ENCODE measurements at places on chromosomes 7 and 10.

- DNase-seq: no peak
These were observed 13.9 kb downstream of the PCLO start for GRCh38 chr7:83148776-83149175.

GRCh38 chr7:2624293-2624886, 7.4 kb upstream of the TTYH3 start:
- no peak for DNase-seq

DNA sequence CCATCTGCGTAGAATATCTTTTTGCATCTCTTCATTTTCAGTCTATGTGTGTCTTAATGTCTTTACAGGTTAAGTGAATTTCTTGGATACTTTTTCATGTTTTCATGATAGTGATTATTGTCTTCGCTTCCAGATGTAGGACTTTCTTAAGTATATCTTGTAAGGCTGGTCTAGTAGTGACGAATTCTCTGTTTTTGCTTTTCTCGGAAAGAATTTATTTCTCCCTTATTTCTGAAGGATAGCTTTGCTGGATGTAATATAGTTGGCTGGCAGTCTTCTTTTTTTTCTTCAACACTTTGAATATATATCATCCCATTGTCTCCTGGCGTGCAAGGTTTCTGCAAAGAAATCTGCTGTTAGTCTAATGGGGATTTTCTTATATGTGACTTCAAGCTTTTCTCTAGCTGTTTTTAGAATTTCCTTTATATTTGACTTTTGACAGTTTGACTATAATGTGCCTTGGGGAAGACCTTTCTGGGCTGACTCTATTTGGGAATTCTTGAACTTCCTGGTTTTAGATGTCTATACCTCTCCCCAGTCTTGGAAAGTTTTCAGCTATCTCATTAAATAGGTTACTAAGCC, 14.3 kb downstream of the GTPBP4 start:
- DNase-seq: no peak

- no peak for DNase-seq
These were observed 122.0 kb downstream of the PRLHR start for GRCh38 chr10:118473305-118473960.

DNA sequence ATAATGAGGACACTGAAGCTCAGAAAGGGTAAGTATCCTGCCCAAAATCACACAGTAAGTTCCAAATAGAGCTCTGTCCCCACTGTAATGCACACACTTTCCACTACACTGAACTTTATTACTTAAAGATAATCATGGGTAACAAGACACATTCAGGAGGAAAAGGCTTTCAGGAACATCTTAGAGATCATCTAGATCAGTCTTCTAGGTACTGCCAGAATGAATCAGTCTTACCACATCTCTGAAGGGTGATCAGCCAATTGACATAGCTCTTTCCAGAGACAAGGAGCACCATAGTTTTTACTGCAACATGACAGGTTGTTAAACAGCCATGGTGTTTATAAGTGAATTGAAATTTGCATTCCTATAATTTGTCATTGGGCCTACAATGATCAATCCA, 5.4 kb upstream of the HERPUD2 start:
- DNase-seq: no peak

- DNase-seq: no peak
These were observed 197.4 kb downstream of the ELMO1 start for GRCh38 chr7:37251222-37251621.

DNA sequence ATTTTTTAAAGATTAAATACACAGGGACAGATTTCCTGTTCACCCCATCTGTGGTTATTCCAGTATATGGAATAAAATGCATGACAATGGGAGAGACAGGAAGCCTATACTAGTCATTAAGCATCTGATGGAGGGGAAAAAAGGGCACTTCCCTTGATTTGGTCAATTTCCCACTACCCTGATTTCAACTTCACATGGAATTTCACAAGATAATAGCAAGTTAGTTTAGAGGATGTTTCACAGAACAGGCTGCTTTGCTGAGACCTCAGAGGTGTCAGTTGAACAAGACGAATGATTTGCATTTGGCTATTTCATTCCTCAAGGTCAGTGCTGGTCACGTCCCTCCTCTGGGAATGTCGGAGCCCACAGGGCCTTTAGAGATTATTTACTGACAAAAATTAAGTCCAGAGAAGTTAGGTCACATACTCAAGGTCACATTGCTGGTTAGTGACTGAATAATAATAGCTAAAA, 4.7 kb upstream of the ITPRIP start:
- no peak for DNase-seq

DNA sequence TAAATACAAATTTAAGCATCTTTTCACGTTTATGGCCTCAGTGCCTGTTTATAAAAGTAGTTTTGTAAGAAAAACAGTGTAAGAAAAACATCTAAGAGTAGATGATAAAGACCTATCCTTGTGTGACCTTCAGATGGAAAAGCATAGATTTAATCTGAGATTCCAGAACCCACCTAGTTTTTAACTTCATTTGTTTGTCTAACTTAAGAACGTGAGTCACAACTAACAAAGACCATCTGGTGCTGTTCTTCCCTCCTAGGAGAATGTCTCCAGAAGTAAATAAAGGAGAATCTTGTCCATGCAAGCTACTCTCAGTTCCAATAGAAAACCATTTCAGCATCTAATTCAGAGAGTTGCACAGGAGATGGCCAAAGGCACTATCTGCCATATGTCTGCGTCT, 265.4 kb upstream of the C7orf33 start:
- DNase-seq: no peak

DNA sequence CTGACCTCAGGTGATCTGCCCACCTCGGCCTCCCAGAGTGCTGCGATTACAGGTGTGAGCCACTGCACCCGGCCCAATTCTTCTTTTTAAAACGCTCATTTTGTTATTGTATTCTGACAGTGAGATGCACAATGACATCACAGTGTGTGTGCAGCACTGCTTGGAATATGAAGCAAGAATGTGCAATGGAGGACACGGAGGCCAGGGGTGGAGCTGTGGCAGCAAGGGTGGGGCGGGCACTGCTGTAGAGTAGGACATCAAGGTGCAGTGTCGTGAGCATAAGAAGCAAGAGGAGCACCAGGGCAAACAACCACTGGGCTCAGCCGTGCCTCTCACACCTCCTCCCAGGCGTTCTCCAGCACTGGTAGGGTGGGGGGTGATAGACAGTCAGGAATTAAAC, 26.8 kb upstream of the GRID1 start:
- DNase-seq: no peak

GRCh38 chr7:135770139-135770710, 21.6 kb upstream of the FAM180A start:
- DNase-seq: no peak

- DNase-seq: no peak
These were observed 11.8 kb upstream of the DDIT4 start for GRCh38 chr10:72261784-72262404.

GRCh38 chr7:131046246-131046645, 281.4 kb upstream of the MKLN1 start:
- DNase-seq: no peak

- no peak for DNase-seq
These were observed 45.5 kb downstream of the CASTOR2 start for GRCh38 chr7:75010036-75010435.

- no peak for DNase-seq
These were observed 37.9 kb upstream of the DNAJB12 start for GRCh38 chr10:72392571-72392970.

DNA sequence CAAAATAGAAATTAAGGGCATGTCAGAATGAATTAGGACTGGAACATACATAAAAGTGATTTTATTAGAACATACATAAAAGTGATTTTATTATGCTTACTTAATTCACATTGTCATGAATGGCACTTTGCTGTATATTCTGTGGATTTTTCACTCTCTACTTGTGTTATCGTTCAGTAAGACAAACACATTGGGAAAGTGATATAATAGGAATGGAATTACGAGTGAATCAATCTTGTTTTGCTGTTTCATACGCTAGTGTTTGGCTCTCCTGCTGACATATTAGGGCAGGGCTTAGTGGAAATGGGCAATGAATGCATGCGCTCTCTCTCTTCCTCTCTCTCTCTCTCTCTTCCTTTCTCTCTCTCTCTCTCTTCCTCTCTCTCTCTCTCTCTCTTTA, 561.1 kb downstream of the ACTR3B start:
- DNase-seq: no peak

GRCh38 chr10:526651-527312, 162.7 kb downstream of the DIP2C start:
- DNase-seq: no peak

DNA sequence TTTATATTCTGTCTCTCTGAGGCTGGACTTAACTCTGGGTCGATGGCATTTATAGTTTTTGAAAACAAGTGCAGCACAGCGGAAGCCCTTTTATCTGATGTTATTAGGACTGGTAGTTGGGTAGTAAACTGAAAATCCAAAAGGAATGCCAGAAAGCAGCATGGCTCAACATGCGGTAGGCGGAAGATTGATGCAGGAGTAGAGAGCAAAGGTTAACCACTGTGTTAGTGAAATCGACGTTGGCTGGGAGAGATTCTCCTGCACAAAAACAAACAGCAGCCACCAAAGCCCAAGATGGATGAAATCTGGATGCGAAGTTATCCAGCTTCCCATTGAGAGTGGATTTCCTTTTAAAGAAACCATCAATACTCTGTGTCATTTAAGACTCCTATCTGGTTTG, 54.5 kb upstream of the EMX2 start:
- DNase-seq: no peak

GRCh38 chr7:72493850-72494661, 81.9 kb upstream of the CALN1 start:
- DNase-seq: peak; percentile 14

GRCh38 chr7:72805526-72806494, 22.2 kb downstream of the TYW1B start:
- no peak for DNase-seq

DNA sequence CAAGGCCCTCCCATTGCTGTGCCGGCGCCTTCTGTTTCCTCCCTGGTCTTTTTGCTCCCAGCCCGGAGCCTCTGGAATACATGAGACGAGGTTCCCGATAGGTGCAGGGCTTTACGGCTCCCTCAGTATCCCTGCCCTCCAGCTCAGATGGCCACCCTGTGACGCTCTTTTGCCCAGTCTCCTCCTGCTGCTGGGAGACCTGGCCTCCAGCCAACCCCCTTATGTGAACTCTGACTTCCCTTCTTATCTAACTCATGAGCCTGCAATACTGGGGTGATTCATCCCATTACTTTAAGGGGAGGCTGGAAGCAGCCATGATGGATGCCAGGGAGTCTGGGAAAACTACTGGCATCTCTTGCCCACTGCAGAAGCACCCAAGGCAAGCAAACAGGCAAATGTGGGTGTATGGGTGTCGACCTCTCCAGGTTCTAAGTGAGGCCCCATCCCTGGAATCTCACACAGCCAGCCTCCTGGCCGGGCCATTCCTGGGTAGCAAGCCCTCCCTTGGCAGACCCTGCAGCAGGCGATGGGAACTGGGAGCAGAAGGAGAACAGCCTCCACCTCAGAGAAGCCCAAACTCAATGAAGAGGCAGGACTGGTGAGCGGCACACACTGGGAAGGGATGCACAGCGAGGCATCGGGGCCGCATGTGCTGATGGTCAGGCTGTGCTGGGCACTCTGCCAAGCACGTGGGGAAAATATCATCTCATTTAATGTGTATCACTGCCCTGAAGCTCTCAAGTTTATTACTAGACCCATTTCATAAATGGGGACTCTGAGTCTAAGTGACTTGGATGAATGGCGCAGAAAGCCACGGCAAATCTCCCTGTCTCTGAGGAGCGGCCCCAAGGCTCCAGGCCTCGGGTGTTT, 97.5 kb downstream of the FAM53B start:
- DNase-seq: no peak

GRCh38 chr10:123429706-123430221, 236.4 kb upstream of the GPR26 start:
- no peak for DNase-seq

DNA sequence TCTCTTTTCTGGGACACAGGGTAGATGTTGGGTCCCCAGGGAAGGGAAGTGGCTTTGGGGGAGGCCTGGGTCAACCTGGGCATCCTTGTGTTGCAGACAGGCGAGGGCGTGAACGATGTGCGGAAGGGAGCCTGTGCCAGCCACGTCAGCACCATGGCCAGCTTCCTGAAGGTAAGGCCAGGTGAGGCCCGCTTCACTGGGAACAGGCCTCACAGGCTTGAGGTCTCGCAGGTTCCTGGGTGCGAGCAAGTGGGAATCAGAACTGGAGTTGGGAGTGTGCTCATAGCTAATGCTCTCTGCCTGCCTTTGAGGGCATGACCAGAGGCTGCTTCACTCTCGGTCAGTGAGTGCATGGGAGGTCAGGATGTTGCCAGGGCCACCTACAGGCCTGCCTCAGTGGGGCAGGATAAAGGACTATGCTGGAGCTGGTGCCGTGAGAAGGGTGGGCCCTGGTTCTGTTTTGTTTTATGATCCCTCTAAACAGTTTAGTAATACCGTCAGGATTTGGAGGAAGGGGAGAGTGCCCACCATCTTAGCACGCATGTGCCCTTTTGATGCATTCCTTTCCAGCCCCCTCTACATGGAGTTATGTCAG, 8.4 kb downstream of the DBNL start:
- DNase-seq: no peak

- no peak for DNase-seq
These were observed 10.0 kb downstream of the FRG2B start for GRCh38 chr10:133616371-133617130.

DNA sequence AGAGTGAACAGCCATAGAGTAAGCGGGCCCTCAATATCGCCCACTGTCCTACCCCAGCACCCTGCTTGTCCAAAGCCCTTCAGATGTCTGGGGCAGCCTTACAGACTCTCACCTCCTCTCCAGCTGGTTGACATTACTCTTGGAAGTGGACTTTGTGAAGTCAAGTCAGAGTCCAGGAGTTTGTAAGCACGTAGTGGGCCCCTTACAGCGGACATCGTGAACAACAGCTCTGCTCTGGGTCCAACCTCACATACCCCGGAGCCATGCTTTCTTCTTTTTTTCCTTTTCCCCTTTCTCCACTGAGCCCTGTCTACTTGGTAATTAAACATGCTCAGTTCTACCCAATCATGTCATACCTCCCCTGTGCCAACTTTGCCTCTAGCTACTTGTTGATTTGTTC, 17.5 kb downstream of the HNRNPF start:
- DNase-seq: no peak

DNA sequence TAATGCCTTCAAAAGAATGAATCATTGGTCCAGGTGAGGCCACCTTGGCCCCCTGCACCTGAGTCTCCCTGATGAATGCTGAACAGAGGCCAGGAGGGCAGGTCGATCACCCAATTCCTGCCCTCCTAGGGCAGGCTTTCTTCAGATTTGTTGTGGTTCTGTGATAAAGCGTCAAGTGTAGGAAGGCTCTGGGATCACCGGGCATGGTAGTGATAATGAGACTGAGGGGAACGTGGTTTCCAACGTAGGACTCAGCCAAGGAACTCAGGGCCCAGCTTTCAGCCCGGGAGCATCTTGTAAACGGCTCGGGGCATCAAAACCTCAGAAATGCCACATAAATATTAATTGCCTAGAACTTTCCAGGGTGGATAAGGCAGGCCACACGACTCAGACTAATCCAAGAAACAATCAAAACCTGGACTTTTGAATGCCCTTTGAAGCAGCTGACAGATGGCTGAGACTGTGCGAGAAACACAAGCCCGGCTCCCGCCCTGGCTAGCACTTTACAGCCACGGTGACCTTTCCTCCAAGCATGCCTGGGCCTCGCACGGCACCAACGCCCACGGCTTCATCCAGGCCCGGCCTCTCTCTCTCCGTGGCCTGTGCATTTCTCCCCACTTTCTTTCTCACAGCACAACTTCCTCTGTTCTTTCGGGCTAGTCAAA, 239.3 kb upstream of the GRB10 start:
- DNase-seq: no peak

Data from activated CD4-positive, alpha-beta T cell treated with anti-CD3 and anti-CD28 coated beads, Interleukin-2, amount 50 U/mL, for 4 hours (primary cell).